ENCODE measurements at places on chromosomes 1 and 21. TPM values are rescaled to one million over a fixed set of nuclear protein-coding genes. Genes with fewer than 3 reads are reported as not detected.

- no peak for DNase-seq
Measured at GRCh38 chr1:30895944-30896660, 12.5 kb downstream of the SDC3 start.

DNA sequence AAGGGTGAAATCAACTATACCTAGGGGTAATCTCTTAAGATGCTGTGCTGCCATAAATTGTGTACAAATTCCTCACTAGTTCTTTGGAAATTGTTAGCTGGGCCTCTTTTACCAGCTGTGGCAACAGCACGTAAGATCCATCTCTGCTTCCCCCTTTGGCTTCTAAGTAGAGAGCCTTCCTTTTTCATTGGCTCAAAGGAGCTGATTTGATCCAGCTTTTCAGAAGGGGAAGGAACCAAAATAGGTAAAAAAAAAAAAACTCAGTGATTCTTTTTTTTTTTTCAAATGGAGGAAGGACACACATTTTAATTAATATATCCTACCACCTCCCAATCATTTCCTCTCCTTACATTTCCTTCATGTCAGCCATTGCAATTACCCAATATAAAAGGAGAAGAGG lies 4.0 kb upstream of the RCAN1 start:
- no peak for DNase-seq

DNA sequence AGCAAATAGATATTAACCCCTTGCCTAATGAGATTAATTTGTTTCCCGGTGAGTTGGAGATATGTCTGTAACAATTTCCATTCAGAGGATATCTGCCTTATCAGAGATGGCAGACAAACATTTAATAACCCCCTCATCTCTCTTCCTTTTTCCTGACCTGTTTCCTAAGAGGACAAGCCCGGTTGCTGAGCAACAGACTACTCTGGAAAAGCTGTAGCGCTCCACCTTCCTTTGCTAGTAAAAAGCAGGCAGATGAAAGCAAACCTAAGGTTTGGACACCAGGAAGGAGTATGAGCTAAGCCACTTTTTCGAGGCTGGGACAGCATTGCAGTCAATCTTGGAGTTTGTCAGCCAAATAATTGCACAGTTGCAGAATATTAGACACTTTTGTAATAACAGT lies 82.4 kb downstream of the RGS21 start:
- DNase-seq, result no peak

- no peak for DNase-seq
Measured at GRCh38 chr1:241352401-241352800, 4.6 kb downstream of the RGS7 start.

Gene GPR37L1
- not detected for total RNA-seq

Data from HT1080 (cell line).